HCT116 (cell line): ENCODE measurements at places on chromosomes 12 and 14. TPM values are rescaled to one million over a fixed set of nuclear protein-coding genes. Genes with fewer than 3 reads are reported as not detected.

- H3K27ac ChIP-seq, result no peak overlapping the region
- no peaks in the 10 kb centered on the region for H3K36me3 ChIP-seq
- H3K27me3 ChIP-seq, result no peaks in the 10 kb centered on the region
- H3K4me3 ChIP-seq, result no peak overlapping the region
These were observed 21.3 kb downstream of the DACT1 start for GRCh38 chr14:58659061-58659460.

- no peak for DNase-seq
- no peaks in the 10 kb centered on the region for H3K4me1 ChIP-seq
- H3K27ac ChIP-seq, result no peak overlapping the region
- no peaks in the 10 kb centered on the region for H3K36me3 ChIP-seq
- no peak overlapping the region for H3K4me3 ChIP-seq
These were observed 177.9 kb downstream of the APAF1 start for GRCh38 chr12:98823012-98823411.

DNA sequence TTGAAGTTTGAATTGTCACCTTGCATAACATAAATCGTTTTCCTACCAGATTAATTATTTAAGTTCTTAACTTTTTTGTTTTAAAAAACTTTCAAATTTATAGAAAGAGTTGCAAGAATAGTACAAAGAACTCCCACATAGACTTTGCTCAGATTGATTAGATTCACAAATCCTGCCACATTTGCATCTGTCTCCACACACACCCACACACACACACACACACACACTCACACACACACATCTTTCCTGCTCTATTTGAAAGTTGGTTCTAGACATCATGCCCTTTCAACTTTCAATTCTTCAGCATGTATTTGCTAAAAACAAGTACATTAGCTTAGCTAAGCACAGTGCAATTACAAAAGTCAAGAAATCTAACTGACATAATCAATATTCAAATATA is 184.0 kb downstream of the ITPR2 start:
- H3K4me1 ChIP-seq, result no peaks in the 10 kb centered on the region
- H3K27ac ChIP-seq, result no peak overlapping the region
- H3K27me3 ChIP-seq, result no peaks in the 10 kb centered on the region
- no peaks in the 10 kb centered on the region for H3K36me3 ChIP-seq
- no peak overlapping the region for H3K4me3 ChIP-seq

DNA sequence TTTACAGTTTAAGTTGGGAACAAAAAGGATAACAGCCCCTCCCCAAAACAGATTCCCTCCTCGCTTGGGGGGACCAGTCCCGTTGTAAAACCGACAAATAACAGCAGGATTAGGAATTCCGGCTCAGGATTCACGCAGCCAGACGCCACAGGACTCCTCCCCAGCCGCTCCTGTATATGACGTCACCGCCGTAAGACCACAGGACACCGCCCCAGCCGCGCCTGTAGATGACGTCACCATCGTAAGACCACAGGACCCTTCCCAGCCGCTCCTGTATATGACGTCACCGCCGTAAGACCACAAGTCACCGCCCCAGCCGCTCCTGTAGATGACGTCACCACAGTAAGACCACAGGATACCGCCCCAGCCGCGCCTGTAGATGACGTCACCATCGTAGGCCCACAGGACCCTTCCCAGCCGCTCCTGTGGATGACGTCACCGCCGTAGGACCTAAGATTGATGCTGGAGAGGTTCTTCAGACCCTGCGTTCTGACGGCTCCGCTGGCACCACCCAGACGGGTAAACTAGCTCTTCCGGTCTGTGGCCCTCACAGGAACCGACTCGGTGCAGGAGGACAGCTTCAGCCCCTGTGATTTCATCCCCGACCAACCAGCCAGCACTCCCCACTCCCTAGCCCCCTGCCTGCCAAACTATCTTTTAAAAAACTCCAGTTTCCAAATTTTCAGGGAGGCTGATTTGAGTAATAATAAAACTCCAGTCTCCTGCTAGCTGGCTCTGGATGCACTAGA is 43.9 kb upstream of the FBRSL1 start:
- no peaks in the 10 kb centered on the region for H3K36me3 ChIP-seq
- H3K27me3 ChIP-seq, result no peaks in the 10 kb centered on the region
- peaks cover 13% of the 10 kb centered on the region; the same call in 1 of the 2 replicates for H3K4me1 ChIP-seq
- H3K27ac ChIP-seq, result peak overlapping the region; percentile 50
- DNase-seq, result peak; percentile 93
- H3K4me3 ChIP-seq, result peak overlapping the region; percentile 93

DNA sequence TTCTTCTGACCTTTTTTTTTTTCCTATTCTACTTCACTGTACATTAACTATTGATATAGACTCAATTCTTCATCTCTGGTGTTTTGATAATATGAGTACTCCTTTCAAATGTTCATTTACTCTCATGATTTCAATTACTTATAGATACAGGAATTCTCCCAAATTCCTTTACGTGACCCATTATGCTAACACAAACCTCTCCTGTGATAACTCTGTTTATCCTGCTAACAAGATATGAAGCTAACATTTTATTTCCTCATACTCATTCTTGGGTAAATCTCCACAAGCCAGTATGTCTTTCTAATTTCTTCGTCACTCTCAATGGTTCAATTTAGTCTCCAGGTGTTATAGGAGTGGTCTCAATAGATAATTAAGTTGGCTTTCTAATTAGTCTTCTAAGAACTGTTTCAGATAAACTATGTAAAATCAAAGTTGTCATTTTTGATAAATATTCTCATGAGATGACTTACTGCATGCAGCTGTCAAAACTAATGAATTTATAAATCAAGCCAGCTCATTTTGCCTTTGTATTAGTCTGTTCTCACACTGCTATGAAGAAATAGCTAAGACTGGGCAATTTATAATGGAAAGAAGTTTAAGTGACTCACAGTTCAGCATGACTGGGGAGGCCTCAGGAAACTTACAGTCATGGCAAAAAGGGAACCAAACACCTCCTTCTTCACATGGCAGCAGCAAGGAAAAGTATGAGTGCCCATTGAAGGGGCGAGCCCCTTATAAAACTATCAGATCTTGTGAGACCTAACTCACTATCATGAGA is 130.6 kb upstream of the MYF6 start:
- H3K4me1 ChIP-seq, result no peaks in the 10 kb centered on the region
- H3K4me3 ChIP-seq, result no peak overlapping the region
- no peak for DNase-seq

Gene CACNA1C
- total RNA-seq, result 0.05 TPM

GRCh38 chr12:13986031-13986430 is 4.6 kb upstream of the GRIN2B start:
- no peaks in the 10 kb centered on the region for H3K27me3 ChIP-seq
- H3K36me3 ChIP-seq, result no peaks in the 10 kb centered on the region
- peak overlapping the region; percentile 40 for H3K4me3 ChIP-seq
- DNase-seq, result peak; percentile 69
- no peak overlapping the region for H3K27ac ChIP-seq
- H3K4me1 ChIP-seq, result peaks cover 20% of the 10 kb centered on the region

DNA sequence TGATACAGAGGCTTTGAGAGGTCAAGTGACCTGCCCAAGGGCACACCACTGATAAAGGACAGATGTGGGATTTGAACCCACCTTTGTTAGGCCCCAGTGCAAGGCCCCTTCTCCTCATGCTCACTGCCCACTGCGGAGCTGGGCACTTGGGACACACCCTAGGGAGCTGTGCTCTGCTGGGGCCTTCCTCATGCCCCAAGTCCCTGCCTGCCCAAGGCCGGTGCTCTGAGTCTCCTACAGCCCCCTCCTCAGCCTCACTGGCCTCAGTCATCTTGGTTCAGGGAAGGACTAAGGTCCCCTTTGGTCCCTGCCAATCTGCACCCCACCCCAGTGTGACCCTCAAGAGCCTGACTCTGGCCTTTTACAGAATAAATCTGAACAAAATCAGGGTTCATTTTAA is 7.9 kb upstream of the OAS3 start:
- no peaks in the 10 kb centered on the region for H3K36me3 ChIP-seq
- H3K4me1 ChIP-seq, result no peaks in the 10 kb centered on the region
- H3K4me3 ChIP-seq, result no peak overlapping the region

DNA sequence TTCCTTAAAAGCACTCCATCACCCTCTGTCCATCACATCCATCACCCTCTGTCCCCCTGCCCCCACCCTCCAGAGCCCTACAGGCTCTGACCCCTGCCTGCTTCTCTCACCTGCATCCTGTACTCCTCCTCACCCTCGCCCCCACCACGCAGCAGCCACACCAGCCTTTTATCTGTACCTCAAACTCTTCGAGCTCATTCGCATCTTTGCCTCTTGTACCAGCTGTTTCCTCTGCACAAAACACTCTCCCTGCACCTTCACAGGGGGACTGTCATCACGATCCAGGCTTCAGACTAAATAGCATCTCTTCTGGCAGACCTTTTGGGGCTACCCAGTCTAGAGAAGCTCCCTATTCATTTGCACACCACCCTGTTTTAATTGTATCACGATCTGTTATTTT is 24.1 kb downstream of the TMEM229B start:
- no peaks in the 10 kb centered on the region for H3K4me1 ChIP-seq
- peaks cover 3% of the 10 kb centered on the region; the same call in 1 of the 2 replicates for H3K27me3 ChIP-seq
- DNase-seq, result no peak

DNA sequence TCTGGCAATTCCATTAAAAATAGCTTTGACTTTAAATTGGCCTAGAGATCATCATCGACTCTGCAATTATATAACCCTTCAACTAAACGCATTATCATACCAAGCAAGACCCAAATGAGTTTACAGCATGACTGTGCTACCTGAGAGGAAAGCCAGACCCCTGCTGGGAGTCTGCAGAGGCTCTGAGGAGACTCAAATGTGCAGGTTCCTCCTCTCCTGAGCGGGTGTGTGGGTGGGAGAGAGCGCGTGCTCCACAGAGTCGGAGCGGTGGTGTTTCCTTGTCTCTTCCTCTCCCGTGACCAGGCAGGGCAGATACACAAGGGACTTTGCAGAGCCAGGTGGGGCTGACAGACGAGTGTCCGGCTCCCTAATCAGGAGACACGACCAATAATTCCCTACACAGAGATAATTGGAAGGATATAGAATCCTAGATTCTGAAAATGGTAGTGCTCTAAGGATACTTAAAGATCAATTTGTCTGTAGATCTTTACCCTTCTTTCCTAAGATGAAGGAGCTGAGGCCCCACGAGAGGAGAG is 74.1 kb downstream of the SLC8A3 start:
- no peak overlapping the region for H3K27ac ChIP-seq
- no peaks in the 10 kb centered on the region for H3K36me3 ChIP-seq
- H3K4me3 ChIP-seq, result no peak overlapping the region
- H3K4me1 ChIP-seq, result no peaks in the 10 kb centered on the region

DNA sequence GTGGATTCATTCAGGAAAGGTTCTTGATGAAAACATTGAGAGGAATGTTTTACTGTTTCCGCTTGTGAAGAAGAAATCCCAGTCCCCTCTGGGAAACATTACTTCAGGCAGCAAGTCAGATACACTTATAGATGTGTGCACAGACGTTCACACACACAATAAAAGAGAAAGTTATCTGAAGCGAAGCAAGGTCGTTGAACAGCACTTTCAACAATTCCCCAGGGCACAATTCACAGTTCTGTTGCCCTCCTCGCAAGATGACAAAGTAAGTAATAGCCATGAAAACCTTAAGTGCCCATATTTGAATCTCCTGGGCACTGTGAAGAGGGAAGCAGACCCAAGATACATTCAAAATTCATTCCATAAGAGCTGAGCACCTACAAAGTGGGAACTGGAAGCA is 156.6 kb upstream of the CAND1 start:
- H3K4me3 ChIP-seq, result no peak overlapping the region
- no peak overlapping the region for H3K27ac ChIP-seq
- peaks cover 4% of the 10 kb centered on the region; the same call in 1 of the 2 replicates for H3K27me3 ChIP-seq
- H3K4me1 ChIP-seq, result no peaks in the 10 kb centered on the region
- no peak for DNase-seq
- no peaks in the 10 kb centered on the region for H3K36me3 ChIP-seq

Gene MDGA2
- total RNA-seq, result not detected

DNA sequence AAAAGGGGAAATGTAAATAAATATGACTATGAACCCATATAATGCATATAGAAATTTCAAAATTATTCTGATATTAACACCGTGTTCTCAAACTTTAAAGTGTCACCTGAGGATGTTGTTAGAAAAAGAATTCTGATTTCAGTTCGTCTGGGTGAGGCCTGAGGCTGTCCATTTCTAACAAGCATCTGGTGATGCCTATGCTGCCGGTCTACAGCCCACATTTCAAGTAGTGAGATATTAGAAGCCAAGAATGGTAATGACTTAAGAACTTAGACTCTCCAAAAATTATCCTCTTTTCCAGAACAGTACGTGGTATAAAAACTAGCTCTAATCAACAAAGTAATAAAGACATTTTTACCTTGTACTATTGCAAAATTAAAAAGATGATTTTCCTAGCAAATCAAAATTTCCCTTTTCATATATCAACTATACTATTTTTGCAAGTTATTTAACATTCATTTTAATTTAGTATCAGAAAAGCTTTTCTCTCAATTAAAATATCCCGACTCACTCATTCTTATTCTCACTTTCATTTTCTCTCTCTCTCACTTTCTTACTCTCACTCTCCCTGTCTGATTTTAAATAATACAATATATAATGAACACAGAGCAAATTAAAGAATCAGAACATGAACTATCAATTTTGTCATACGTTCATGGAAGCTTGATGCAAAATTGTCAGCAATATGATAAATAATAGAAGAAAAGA is 35.0 kb downstream of the PIK3C2G start:
- no peaks in the 10 kb centered on the region for H3K27me3 ChIP-seq
- H3K27ac ChIP-seq, result no peak overlapping the region
- H3K4me3 ChIP-seq, result no peak overlapping the region
- H3K36me3 ChIP-seq, result no peaks in the 10 kb centered on the region
- no peaks in the 10 kb centered on the region for H3K4me1 ChIP-seq

Gene CLEC1B
- total RNA-seq, result not detected

DNA sequence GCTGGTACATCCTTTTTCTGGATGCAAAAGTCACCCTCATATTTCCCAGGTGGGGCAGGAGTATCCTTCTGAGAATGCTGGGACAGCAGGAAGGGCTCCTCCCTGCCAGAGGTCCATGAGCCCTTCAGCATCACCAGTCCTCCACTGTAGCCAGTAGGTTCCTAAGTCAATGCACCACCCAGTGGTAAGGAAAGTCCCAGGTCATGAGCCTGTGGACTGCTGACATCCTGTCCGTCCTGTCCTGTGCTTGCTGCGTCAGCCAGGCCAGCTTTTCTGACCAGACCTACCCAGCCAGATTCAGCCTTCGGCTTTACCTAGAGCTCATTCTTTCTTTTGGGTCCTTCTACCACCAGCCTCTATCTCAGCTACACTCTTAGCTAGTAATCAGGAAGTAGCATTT is 23.0 kb upstream of the ACTN1 start:
- H3K36me3 ChIP-seq, result no peaks in the 10 kb centered on the region
- H3K27ac ChIP-seq, result no peak overlapping the region
- no peaks in the 10 kb centered on the region for H3K27me3 ChIP-seq
- H3K4me3 ChIP-seq, result no peak overlapping the region

GRCh38 chr12:1917172-1918070 is 1.0 kb downstream of the CACNA2D4 start:
- H3K36me3 ChIP-seq, result no peaks in the 10 kb centered on the region
- no peaks in the 10 kb centered on the region for H3K4me1 ChIP-seq

GRCh38 chr12:132345561-132346200 is 16.3 kb upstream of the GALNT9 start:
- no peak overlapping the region for H3K4me3 ChIP-seq
- no peak overlapping the region for H3K27ac ChIP-seq
- no peaks in the 10 kb centered on the region for H3K27me3 ChIP-seq
- H3K36me3 ChIP-seq, result no peaks in the 10 kb centered on the region

GRCh38 chr14:99685596-99685995 is 1.5 kb downstream of the CYP46A1 start:
- no peaks in the 10 kb centered on the region; the same call in 1 of the 2 replicates for H3K27me3 ChIP-seq
- no peak overlapping the region for H3K4me3 ChIP-seq
- H3K36me3 ChIP-seq, result no peaks in the 10 kb centered on the region
- H3K27ac ChIP-seq, result no peak overlapping the region
- peaks cover 26% of the 10 kb centered on the region for H3K4me1 ChIP-seq
